ENCODE measurements at places on chromosomes 7 and 10. TPM values are rescaled to one million over a fixed set of nuclear protein-coding genes. Genes with fewer than 3 reads are reported as not detected.

Gene LIPF
- total RNA-seq, result not detected

Gene ERVW-1
- total RNA-seq, result not detected

Gene ECHDC3
- total RNA-seq, result 9.4 TPM

Gene GBX1
- not detected for total RNA-seq

Gene HOXA10
- 7.7 TPM for total RNA-seq

Gene MUC3A
- total RNA-seq, result 18.9 TPM

Gene GET4
- total RNA-seq, result 75.1 TPM

Gene SPDYE2B
- total RNA-seq, result not detected
